AML-193 (cell line): ENCODE measurements at places on chromosomes 3 and 15.
A peak's percentile ranks its signal among the peaks of the same experiment; 100 is the strongest.

- DNase-seq = no peak
Observed at GRCh38 chr3:68974711-68975110, 38.8 kb downstream of the EOGT start.

DNA sequence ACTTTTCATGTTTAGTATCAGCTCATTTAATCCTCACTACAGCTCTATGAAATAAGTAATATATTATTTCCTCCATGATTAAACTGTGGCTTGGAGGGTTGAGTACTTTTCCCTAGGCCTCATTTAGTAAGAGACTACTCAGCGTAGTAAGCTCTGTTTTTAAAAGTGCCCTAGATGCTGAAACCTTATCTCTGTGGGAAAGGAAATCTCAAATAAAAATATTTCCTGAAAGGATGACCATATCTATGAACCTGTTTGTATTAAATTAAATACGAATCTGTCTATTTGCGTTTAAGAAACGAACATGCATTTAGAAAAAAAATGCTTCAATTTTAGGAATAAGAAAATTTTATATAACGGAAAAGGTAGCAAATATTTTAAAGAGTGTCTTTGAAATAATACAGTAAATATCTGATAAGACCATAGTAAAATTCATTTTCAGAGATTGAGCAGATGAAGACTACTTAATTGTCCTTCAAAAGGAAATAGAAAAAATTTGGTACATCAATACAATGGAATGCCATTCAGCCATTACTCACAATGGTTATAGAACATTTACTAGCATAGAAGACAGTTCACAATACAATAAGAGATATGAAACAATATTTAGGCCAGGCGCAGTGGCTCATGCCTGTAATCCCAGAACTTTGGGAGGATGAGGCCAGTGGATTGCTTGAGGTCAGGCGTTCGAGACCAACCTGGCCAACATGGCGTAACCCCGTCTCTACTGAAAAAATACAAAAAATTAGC, 56.2 kb downstream of the ATG7 start:
- DNase-seq = no peak

DNA sequence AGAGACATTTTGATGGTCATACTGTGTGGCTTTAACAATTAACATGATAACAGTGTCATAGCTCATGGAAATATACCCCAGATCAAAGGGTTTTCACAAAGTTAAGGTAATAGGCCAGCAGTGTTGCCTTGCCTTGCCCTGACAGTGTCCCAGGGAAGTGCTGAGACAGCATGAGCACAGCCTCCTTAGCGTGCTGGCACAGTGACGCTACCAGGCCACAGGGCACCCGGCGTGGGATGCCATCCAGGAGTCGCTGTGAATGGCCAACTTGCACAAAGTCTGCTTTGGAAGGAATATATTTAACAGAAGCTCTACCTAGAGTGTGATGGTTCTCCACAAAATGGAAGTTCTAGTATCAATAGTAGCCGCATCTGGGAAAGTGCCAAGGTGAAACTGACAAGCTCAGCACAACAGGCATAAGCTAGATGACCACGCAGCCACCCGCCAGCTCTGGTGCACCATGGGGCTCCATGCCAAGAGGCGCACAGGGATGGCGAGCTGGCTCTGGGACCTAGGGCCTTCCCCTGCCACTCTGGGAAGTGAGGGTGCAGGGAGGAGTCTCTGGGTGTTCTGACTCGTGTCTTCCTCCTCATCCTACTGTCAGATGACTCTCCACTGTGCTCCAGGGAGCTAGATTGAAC, 86.2 kb downstream of the GABRB3 start:
- no peak for DNase-seq

- no peak for DNase-seq
Observed at GRCh38 chr15:73717206-73717605, 33.0 kb downstream of the CD276 start.

GRCh38 chr15:77416148-77416455, 3.8 kb downstream of the PEAK1 start:
- no peak for DNase-seq

- DNase-seq = no peak
Observed at GRCh38 chr3:79187426-79187825, 580.4 kb downstream of the ROBO1 start.

- DNase-seq = no peak
Observed at GRCh38 chr15:34654625-34655024, 71.2 kb upstream of the GOLGA8B start.

DNA sequence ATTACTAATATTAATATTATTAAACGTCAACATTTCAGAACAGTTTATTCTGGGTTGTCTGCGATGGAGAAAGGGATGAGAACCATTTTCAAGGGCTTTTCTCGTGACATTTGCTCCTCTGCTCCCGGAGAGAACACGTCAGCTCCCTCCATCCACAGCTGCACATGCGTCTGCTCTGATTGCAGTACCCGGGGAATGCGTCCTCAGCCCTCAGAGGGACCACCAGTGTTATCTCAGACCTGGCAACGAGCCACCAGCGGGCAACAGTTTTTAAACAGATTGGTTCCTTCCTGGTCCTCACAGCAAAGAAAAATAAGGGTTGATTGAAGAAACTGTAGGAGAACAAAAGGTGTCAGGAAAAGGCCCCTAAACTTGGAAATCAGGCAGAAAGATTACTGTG, 202.2 kb upstream of the ADAMTS9 start:
- DNase-seq = no peak

GRCh38 chr3:22582266-22582665, 620.9 kb upstream of the UBE2E2 start:
- DNase-seq = no peak

GRCh38 chr3:27570421-27571106, 86.4 kb upstream of the SLC4A7 start:
- no peak for DNase-seq

DNA sequence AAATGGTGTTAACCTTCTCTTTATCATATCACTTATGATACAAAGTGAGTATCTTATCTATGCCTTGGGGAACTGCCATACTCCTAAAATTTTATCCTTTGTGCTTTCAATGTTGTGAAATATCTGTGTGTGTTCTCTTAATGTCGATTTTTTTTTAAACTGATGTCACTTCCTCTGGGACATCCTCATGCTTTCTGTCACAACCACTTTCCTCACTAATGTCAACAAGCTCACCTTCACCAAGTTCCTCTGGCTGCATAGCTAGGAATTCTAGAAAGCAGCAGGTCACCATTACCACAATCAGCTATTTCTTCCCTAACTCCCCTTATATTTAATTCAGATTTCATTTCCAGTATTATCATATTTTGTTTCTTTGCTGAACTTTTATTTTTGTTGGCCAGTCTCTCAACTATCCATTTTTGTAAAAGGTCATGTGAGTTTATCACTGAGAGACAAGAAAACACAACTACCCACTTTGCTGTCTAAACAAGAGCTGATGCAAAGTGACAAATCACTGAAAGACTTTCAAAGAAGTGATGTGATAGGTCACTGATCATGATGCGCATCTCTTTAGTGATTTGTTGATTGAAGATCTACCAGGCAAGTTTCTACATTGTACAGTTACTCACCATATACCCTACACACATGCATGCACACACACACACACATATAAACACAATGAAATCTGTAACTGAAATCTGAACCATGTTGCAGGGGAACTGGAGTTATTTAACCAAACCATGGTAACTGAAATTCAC, 369.0 kb downstream of the ULK4 start:
- DNase-seq = peak; percentile 34

DNA sequence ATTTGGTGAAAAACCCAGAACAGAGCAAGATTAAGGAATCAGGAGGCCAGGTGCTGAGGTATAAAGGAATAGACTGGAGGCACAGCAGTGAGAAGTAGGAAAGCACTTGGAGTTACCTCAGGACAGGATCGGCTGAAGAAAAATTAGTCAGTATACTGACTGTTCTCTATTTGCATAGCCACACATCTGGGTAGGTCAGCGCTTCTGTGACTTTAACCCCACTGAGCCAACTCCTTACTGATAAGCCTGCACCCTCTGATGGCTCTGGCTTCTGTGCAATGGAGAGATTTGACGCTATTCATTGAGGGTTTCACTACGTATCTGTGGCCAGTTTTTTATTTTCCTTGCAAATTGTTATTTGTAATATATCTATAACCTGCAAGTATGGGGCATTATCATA, 22.3 kb downstream of the MECOM start:
- DNase-seq = no peak

DNA sequence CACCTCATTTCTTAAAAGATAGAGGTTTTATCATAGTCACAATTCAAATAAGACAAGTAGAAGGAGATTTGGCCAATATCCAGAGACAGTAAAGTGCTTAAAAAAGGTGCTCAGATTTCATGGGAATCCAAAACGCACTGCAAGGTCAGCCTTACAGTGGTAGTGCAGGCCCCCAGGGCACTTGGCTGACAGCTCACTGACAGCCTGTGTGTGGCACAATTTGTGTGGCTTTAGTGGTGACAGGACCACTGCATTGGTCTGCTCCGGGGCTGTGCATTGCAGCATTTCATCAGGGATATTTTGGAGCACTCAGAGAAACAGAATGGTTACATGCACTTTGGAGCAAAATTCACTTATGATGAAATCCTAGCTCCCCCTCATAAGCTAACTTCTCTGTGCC, 544.3 kb downstream of the NTRK3 start:
- DNase-seq = no peak

DNA sequence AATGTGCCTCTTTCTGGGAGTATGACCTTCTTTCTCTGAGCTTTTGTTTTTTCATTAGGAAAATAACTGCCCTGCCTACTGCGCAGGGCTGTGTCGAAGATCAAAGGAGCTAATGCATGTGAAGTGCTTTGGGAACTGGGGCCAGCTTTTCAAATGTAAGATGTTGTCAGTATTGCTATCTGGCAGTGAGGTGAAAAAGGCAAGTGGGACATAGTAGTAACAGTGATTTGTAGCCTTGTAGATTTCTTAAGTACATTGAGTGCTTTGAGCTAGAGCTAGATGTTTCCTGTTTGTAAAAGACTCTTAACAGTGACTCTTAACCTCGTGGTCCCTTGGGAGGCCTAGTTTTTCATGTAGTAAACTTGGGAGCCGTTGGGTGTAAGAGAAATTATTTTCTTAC, 126.5 kb downstream of the ECT2 start:
- DNase-seq = no peak

- DNase-seq = no peak
Observed at GRCh38 chr3:37087870-37088269, 86.5 kb downstream of the LRRFIP2 start.

DNA sequence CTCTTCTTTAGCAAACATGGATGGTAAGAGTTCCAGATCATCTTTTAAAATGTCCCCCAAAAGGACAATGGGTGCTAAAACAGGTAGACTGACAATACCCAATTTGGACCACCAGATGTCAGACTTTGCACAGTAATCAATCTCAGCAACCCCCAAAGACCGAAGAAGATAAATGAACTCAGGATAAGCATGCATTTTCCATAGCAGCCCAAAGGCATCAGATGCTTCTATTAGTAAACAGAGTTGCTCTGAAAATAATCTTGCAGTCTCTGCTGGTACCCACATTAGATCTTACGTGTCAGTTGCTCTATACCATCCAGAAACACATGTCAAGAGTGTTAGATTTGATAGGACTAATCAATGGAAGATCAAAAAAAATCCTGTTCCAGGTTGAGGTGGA, 20.6 kb downstream of the MYH15 start:
- DNase-seq = peak; percentile 67

DNA sequence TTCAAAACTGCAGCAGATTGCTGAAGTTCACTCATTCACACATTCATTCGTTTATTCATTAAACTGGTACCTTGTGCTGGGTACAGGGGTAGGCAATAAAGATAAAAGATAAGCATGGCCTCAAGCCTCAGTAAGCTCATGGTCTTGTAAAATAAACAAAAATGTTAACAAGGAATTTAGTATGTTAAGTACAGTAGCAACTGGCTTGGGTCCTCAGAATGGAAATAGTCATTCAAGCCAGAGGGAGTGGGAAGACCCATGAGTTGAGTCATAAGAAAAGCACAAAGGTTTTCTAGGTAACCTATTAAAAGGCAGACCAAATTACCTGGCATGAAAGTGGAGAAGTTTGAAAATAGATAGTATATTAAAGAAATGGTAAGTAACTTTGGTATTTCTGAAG, 163.3 kb downstream of the CDIN1 start:
- DNase-seq = no peak

DNA sequence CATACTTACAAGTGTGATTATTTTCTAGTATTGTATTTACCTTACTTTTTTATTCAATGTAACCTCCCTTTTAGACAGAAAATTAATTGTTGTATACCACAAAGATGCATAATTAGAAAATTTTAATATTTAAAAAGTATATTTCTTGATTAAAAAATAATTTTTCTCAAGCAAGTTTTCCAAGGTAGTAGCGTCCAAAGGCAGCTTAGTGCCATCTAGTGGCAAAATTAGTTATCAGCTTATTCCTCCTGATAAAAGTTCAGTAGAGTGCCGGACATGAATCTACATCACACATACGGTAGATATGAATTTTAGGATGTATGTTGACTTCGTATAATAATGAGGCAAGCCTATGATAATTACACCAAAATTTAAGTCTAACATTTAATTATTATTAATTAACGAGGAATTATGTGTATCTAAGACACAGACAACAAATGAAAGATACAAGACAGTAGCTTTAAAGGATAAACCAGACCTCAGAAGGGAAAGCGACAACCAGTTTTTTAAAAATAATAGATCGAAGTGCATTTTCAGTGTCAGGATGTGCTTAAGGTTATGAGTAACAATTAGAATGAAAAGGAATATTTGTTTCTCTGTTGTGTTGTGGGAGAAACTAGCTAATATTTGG, 405.9 kb downstream of the ROBO1 start:
- peak; percentile 64 for DNase-seq

DNA sequence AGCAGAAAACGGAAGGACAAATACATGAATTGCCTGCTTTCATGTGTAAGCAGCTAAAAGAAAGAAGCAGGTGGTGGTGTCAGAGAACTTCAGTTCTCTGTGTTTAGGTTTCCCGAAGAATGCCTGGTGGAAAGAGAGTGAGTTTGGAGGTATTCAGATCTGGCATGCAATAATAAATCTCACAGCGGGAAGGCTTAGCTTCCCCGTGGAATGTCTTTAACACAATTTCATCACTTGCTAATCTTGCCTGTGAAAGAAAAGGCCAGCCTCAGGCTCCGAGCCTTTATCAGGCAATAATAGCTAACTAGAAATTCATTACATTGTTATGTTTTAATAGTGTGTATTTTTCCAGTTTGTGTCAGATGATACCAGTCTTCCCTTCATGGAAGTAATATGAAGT, 220.3 kb downstream of the PDZRN3 start:
- DNase-seq = no peak

DNA sequence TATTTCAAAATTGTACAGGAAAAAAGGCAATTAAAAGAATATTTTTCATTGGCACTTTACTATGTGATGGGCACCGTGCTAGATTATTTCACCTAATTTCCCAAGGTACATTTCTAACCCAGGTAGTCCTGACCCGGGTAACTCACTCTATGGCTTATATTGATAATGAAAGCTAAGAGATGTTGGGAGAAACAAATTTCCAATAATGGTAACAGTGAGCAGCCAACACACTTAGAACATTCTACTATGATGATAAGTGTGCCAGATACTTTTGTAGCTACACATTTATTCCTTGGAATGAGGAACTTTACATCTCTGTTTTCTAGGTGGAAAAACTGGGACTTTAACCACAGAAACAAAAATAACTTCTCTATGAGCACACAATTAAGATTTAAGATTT, 7.5 kb downstream of the CCNL1 start:
- no peak for DNase-seq

GRCh38 chr3:143183665-143183964, 64.0 kb downstream of the CHST2 start:
- no peak for DNase-seq
